ENCODE measurements at places on chromosomes 1 and 21.
A peak's percentile ranks its signal among the peaks of the same experiment; 100 is the strongest.

GRCh38 chr1:228297242-228297641 lies 89.4 kb downstream of the OBSCN start:
- no peak for DNase-seq

- no peak for DNase-seq
These were observed 102.4 kb downstream of the FAM78B start for GRCh38 chr1:166064313-166064926.

DNA sequence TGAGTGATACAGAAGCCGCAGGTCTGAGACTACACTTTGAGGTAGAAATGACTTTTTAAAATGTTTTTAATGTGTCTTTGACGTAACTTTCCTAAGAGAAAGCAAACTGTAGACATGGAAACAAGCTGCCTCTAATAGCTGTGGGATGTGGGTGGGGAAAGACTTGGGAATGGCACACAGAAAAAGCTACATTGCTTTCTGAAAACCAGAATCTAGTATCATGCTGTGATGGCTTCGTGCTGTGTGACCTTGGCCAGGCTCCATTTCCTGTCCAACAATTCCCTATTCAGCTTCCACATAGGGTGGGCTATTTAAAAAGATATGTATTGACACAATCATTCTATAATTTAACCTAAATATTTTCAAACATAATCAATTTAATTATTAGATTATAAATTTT lies 909.1 kb downstream of the NCAM2 start:
- no peak for DNase-seq

GRCh38 chr1:215860833-215861232 lies 293.7 kb downstream of the KCTD3 start:
- DNase-seq: no peak

GRCh38 chr1:113293256-113293626 lies 97.1 kb upstream of the MAGI3 start:
- DNase-seq: no peak

- no peak for DNase-seq
These were observed 57.4 kb downstream of the DNTTIP2 start for GRCh38 chr1:93821423-93822144.

DNA sequence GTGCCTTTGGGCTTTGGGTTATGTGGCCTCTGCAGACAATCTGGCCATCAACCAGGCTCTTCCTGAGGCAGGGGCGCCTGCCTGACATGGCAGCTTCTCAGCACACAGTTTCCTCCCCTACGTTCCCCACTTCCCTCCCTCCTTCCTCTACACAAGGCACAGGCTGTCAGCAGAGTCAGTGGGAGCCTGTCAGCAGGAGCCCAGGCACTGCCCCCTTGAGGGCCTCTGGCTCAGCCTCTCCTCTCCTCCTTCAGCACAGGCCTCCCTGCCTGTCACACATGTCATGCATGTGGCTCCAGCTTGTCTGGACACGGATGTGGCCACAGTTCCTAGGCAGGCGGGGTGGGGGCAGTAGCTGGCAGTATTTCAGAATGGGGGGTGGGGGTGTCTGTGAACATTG lies 52.2 kb upstream of the ARTN start:
- no peak for DNase-seq

- no peak for DNase-seq
These were observed 37.7 kb upstream of the GPR157 start for GRCh38 chr1:9166289-9167235.

DNA sequence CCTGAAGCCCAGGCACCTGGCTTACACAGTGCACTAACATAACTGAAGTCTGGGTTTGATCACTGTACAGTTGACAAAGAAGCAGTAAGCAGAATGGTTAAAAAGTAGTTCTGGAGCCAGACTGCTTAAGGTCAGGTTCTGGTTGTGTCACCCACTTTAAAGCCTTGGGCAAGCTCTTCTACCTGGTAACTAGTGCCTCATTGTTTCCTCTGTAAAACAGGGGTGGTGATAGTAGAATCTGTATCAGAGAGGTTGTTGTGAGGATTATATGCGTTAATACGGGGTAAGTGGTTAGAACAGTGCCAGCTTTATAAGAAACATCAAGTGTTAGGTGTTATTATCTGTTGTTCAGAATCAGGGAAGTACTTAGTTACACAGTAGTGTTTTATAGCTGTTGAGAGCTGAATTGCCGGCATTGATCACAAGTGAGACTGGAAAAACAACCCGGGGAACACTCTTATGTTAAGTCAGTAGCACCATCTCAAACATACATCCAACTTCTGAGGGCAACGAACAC lies 3.7 kb downstream of the BACH1 start:
- no peak for DNase-seq

- no peak for DNase-seq
These were observed 15.8 kb downstream of the PLPP3 start for GRCh38 chr1:56563568-56563967.

- DNase-seq: no peak
These were observed 60.4 kb upstream of the NBPF3 start for GRCh38 chr1:21379571-21379970.

DNA sequence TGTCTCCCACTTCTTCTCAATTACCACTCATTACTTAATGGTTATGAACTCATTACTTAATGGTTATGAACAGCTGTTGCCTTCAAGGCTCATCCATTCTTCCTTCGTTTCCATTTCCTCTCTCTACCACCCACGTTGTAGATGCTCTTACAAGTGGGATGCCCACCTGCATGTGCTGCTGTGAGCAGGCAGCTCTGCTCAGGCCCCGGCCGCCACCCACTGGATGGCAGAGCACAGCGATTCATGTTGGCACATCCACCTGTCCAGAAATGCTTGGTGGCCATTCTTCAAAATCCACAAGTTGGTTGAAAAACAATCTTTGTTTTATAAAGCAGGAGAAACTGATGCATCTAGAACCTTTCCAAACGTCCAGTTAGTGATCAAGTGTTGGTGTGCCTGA lies 14.5 kb downstream of the ATP1A1 start:
- no peak for DNase-seq

DNA sequence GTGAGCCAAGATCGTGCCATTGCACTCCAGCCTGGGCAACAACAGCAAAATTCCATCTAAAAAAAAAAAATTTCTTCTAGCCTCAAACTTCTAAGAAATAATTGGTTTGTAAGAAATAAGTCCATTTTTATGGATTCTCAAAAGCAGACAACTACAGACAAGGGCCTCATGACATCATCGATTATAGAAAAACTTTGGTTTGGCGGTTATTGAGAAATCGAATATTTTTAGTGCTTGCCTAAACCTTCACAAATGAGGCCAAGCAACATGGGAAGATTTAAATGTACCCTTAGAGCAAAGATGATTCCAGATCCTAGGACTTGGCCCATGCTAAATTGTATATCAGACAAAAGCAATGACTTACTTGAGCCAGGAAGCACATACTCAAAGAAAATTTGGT lies 27.8 kb upstream of the MX1 start:
- no peak for DNase-seq

DNA sequence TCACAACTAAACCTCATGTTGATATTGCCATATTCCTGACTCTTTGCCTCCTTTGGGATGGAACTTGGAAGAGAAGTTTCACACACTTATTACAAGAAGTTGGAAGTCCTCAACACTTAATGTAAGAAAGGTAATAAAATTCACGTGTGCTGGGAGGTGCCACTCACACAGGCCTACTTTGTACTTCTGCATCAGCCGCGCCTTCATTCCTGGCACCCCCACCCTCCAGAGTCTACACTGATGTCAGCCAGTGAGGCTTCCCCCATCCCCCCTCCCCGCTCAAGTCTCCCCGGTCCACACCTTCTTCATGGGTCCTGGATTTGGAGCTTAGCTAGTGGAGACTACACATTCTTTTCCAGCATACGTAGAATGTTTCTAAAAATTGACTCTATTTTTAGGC lies 24.8 kb upstream of the SLC45A1 start:
- DNase-seq: no peak

DNA sequence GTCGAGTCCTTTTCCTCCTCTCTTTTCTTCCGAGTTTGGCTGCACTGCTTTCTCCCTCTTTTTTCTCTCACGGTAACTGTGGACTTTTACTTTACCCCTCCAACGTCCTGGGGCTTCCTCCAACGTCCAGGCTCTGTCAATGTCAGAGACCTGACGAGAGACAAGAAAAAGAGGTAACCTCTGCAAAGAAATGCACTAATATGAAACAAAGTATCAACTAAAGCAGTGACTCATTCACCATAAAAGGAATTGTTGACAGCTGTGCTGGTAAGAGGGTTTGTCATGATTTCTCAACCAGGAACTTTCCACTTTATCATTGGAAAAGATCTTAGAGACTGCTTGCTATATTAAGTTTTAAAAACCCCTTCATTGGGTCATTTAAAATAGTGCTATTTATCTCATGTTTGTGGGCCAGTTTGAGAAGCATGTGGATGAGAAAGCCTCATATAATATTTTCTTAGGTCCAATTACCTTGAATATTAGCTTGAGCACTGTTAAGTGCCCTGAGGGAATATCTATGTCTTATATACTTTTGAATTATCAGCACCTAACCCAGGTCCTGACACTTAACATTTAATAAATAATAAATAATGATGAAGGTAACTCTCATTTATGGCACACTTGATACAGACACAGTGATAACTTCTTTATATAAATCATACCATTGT lies at the start of gene GBP2:
Gene GBP2, minus strand, starts transcription at position 202 of the 668 bp plus-strand sequence. CDS start 4,148 bp downstream, outside the sequence.
- DNase-seq: no peak

- DNase-seq: no peak
These were observed 19.3 kb upstream of the SLC35A3 start for GRCh38 chr1:99950486-99950885.

DNA sequence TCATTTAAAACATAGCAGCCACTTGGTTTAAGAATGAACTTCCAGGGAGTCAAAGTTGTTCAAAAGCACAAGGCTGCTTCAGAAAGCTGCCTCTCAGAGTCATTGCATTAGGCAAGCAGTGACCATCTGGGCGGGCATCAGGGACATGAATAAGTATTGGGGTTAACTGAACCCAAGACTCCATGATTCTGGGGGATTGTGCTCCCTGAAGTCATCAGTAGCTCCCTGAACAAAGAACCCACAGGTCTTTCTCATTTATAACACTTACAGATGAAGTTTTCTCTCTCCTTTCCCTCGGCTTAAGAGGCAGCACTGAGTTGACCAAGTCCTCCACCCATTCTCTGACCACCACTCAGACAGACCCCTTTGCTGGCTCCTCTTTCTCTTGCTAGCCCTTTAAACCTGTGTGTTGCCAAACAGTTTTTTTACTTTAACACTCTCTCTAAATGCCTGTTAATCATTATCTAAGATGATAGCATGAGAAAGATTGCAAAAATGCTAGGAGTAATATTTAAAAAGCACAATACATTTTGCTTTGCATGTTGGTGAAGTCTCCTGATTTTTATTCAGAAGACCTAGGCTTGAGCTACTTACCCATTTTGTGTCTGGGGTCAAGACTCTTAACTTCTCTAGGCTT lies 77.0 kb upstream of the ARHGAP29 start:
- DNase-seq: no peak

DNA sequence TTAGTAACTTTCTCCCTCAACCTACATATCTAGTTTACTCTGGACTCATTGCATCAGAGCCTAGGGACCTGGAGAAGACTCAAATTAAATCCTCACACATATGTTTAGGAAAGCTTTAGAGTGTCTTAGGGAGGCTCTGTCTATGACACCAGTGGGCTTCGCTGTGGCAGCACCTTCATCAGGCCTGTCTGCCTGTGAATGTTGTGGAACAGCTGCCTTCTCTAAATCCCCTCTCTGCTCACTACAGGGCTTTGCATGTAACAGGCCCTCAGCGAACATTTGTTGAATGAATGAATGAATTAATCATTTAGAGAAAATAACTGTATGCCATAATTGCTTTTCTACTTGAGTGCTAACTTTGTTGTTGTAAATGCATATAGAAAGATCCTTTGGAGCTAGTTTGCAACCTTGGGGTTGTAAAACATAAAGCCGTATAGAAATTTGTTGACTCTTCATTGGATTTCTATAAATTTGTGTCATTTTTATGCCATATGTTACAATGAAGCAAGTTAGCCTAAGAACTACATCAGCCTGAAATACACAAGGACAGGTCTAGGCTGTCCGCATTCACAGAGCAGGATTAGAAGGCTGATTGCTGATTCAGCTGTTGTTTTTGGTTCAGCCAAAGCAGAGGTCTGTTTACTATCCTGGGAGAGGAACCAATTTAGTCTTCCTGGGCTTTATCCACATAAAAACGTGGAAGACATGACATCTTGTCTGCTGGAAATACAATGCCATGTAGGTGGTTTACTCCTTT lies 238.0 kb downstream of the ASTN1 start:
- no peak for DNase-seq

- DNase-seq: no peak
These were observed 492.0 kb upstream of the RUNX1 start for GRCh38 chr21:35540950-35541638.

- peak; percentile 87 for DNase-seq
These were observed 23.5 kb upstream of the RNU1-4 start for GRCh38 chr1:16716691-16717335.

DNA sequence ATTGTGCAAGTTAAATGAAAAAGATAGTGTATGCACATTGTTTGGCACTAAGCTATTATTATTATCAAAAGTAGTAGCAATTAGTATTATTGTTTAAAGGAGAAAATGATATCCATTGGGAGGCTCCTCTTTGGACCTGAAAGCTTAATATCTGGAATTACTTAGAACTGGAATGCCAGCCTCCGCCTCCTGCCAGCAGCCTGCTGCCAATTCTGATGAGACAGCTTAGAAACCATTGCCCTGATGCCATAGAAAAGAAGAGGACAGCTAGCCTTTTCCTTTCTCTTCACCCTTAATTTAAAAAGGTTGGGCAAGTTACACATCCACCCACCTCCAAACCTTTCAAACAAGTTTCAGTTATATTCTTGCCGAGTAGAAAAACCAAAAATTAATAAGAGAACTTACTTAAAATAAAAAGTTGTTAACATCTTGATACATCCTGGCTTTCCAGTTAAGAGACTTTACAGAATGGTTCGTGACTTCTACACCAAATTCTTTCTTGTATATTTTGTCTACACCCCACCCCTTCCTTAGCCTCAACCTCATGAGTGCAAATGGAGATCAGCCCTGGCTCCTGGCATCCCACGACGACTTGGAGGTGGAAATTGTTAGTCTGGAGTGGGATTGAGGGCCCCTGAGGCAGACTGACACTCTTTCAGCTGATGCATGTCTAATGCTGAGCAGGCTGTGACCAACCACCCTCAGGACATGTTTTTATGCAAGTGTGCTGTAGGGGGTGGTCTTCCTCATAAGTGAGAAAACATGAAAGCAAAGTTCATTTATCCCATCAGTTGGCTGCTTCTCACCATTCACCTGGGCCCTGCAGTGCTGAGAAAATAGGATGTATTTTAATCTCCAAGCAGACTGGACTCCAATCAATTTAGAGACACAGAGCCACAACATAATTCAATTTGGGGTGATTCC lies 120.6 kb downstream of the KCNJ15 start:
- no peak for DNase-seq

DNA sequence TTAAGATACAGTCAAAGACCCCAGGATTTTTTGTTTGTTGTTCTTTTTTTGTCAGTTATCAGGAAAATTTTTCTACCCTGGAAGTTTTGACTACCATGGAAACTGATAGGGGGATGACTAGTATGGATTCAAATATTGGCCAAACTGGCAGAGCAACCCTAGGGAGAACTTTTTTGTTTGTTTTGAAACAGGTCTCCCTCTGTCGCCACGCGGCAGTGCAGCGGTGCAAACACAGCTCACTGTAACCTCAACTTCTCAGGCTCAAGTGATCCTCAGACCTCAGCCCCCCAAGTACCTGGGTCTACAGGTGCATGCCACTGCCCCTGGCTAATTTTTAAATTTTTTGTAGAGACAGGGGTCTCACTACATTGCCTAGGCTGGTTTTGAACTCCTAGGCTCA lies 46.6 kb downstream of the TOR3A start:
- no peak for DNase-seq

- DNase-seq: no peak
These were observed 7.5 kb upstream of the CBR3 start for GRCh38 chr21:36127250-36127904.

Data from vagina (tissue), 2 donors.